ENCODE measurements at places on chromosomes 2 and 18.

- no peak for DNase-seq
Observed at GRCh38 chr2:144475569-144476275, 44.2 kb downstream of the ZEB2 start.

DNA sequence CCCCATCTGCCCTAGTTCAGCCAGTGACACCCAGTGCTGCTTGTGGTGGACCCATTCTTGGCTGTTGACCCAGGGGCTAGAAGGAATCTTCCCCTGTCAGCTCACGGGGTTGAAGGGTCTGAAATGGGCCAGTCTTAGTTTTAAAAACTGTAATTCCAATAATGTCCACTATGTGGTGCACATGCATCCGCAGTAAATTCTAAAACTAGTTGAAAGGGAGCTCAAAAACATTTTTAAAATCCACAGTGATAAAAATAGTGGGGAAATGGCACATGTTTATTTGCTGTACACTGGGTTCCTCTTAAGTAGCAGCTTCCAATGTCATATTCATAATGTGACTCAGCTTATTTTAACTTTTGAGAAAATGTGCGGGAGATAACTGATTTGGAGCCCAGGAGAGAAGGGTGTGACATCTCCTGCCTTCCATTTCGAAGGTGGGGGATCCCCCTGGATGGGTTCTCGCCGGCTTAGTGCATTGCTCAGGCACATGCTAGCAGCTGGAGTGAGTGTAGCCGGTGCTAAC, 32.8 kb downstream of the GRHL1 start:
- peak; percentile 38 for DNase-seq

DNA sequence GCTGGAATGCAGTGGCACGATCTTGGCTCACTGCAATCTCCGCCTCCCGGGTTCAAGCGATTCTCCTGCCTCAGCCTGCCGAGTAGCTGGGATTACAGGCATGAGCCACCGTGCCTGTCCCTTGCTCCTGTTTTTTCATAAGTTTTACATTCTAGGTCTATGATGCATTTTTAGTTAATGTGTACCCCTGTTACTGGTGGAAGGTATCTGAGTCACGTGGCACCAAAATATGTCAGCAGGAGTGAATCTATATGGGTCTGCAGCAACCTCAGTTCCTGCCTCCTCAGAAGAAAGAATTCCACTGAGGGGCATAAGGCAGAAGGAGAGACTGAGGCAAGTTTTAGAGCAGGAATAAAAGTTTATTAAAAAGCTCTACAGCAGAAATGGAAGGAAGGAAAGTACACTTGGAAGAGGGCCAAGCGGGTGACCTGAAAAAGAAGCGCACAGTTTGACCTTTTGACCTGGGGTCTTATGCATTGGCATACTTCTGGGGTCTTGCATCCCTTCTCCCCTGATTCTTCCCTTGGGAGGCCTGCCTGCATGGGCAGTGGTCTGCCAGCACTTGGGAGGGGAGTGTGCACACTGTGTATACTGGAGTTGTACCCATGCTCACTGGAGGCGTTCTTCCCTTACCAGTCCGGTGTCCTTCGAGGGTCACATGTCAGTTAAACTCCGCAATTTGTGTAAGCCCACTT, 1.1 kb upstream of the MFSD2B start:
- no peak for DNase-seq

DNA sequence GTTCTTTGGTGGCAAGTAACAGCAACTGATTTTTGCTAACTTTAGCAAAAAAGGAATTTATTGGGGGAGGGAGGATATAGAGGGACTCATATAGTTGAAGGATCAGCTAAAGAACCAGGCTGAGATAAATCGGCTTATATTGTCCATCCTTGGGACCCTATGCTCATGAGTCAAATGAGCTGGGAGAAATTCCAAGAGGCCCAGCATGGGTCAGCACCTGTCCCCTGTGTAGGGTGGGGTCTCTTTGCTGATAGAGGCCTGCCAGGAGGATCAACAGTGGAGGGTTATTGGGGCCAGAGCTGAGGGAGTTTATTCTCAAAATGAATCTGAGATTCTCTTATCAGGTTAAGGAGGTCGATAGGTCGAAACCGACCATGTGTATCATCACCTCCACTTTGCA, 97.2 kb downstream of the VAPA start:
- DNase-seq, result no peak

- peak; percentile 84 for DNase-seq
Observed at GRCh38 chr2:221780281-221780688, 208.2 kb upstream of the EPHA4 start.

DNA sequence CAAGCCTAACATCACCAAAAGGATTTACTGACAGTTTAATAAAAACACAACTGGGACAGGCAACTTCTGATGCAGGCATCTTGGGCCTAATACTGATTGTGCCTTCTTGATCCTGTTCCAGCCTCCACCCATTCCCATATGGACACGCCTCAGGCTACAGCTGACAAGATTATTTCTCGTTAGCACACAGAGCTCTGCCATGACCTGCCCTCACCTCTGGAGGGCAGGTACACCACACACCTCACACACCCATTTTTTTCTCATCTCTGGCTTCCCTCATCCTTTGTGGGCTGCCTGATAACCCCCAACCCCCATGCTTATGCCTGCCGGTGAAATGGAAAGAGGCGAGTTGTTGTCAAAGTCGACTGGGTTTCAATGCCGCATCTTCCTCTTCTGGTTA, 147.0 kb downstream of the ANTXR1 start:
- DNase-seq, result peak; percentile 70

Data from bronchial epithelial cell (primary cell).